Transverse colon (tissue), 4 donors: ENCODE measurements at places on chromosomes 2 and 18.

DNA sequence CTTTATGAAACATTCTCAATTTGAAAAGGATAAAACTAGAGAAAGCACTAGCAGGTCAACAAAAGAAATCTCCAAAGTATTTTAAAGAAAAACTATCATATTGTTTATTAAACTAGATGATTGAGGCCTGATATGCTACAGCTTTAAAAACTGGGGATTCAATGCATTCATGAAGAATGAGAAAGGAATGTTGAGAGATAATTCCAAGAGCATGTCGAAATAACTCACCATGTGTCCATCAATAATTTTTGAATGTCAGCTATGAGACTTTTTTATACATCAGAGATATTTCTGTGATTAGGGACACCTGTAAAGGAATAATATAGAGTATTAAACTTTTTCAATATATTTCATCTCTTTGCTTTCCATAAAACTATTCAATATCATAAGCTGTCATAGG, 376.9 kb upstream of the REG3G start:
- H3K27ac ChIP-seq, result no peak overlapping the region
- no peak for DNase-seq
- no peaks in the 10 kb centered on the region for H3K36me3 ChIP-seq

DNA sequence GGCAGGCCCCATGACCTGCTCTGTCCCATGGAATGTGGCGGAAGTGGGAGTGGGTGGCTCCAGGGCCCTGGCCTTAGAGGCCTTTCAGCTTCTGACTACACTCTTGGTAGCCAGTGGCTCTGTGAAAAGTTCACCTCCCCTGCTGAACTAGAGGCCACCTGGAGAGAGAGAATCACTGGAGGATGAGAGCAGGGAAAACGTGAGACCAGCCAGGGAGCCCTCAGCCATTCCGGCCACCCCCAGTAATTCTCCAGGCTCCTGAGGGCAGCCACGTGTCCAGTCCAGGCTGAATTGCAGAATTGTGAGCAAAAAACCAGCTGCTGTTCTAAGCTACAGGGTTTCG, 10.5 kb downstream of the COLEC12 start:
- no peak for DNase-seq
- H3K4me3 ChIP-seq, result no peak overlapping the region

DNA sequence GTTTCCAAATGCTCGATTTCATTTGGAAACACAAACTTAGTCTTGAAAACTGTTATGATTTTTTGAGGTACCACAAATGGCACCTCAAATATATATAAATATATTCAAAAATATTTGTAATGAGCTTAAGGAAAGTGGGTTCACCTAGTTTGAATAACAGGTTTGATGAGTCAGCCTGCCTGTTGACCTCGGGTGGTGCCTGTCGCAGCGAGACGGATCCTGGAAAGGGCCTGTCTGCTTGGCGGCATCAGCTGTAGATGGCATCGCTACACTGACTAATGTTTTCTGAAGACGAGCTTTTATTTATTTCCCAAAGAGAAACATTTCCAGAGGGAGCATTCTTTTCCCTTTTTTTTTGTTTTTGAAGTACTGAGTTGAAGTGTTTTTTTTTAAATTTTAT, 6.9 kb downstream of the ALLC start:
- H3K27me3 ChIP-seq, result no peaks in the 10 kb centered on the region
- no peak overlapping the region for H3K4me3 ChIP-seq
- no peak overlapping the region for H3K27ac ChIP-seq
- no peaks in the 10 kb centered on the region for H3K36me3 ChIP-seq

- DNase-seq, result no peak
- no peak overlapping the region for H3K4me3 ChIP-seq
- H3K4me1 ChIP-seq, result no peaks in the 10 kb centered on the region
- H3K36me3 ChIP-seq, result peaks cover 2% of the 10 kb centered on the region
- no peaks in the 10 kb centered on the region for H3K27me3 ChIP-seq
- no peak overlapping the region for H3K27ac ChIP-seq
Measured at GRCh38 chr2:201093573-201093972, 21.8 kb downstream of the NDUFB3 start.

GRCh38 chr2:150549381-150549780, 61.9 kb upstream of the RND3 start:
- no peaks in the 10 kb centered on the region for H3K36me3 ChIP-seq
- H3K4me1 ChIP-seq, result no peaks in the 10 kb centered on the region
- H3K27ac ChIP-seq, result no peak overlapping the region
- H3K4me3 ChIP-seq, result no peak overlapping the region
- no peaks in the 10 kb centered on the region for H3K27me3 ChIP-seq

DNA sequence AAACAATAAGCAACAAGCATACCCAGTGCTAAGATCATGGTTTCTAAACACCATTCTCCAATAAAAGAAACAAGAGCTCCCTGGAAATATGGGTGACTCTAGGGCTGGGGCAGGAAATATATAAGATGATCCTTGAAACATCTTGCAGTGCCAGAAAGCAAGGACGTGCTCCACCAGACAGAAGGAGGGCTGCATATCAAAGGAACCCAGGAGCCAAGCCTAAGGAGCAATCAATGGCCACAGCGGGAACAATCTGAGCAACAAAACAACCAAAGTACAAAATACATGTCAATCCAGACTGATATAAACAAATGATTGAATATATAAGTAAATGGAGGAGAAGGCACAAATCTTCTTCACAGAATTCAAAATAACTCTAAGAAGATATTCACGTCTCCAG, 10.1 kb downstream of the SPIRE1 start:
- no peak for DNase-seq
- H3K27me3 ChIP-seq, result no peaks in the 10 kb centered on the region
- no peaks in the 10 kb centered on the region for H3K36me3 ChIP-seq

GRCh38 chr18:30917651-30918050, 124.9 kb downstream of the DSC3 start:
- no peak overlapping the region for H3K27ac ChIP-seq
- no peak overlapping the region for H3K4me3 ChIP-seq
- H3K4me1 ChIP-seq, result no peaks in the 10 kb centered on the region

- H3K36me3 ChIP-seq, result no peaks in the 10 kb centered on the region
- no peaks in the 10 kb centered on the region for H3K27me3 ChIP-seq
- H3K4me3 ChIP-seq, result no peak overlapping the region
- H3K27ac ChIP-seq, result no peak overlapping the region
- no peak for DNase-seq
Measured at GRCh38 chr18:8212896-8213780, 396.1 kb upstream of the RAB12 start.

DNA sequence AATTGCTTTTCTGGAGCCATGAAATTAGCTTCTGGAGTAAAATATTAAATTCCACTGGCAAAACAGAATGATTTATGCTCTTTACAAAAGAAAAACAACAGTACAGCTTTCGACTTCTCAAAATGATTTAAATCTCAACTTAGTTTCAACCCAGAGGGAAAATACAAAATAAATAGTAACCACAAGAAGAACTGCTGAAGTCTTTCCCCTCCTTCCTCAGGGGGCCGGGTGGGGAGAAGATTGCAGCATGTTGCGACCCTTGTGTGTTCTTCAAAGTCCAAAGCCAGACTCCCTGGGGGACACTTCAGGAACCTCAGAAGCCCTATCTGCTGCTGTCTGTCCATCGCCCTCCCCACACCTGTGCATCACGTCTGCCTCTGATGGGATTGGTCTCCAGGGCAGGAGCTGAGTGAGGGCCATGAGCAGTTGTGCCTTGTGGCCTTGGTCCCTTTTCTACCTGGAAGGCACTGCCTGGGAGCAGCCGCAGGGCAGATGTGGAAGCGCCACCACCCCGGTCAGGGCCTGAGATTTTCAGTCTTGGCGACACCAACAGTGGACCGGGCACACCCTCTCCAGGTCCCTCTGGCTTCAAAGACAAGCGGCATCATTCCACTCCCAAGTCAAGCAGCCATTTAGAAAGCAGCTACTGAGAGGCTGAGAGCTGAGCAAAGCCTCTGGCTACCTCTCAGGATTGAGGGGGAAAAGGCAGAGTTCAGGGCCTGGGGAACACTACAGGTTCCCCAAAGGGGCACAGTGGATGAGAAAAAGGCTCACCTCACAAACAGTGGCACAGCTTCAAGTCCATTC, 210.1 kb upstream of the RAB6C start:
- no peaks in the 10 kb centered on the region for H3K36me3 ChIP-seq
- H3K27ac ChIP-seq, result no peak overlapping the region
- DNase-seq, result no peak
- H3K27me3 ChIP-seq, result peaks cover 4% of the 10 kb centered on the region

- H3K4me1 ChIP-seq, result no peaks in the 10 kb centered on the region
- no peaks in the 10 kb centered on the region for H3K36me3 ChIP-seq
- no peaks in the 10 kb centered on the region for H3K27me3 ChIP-seq
- no peak overlapping the region for H3K4me3 ChIP-seq
Measured at GRCh38 chr18:50783553-50783952, 36.3 kb downstream of the MRO start.

DNA sequence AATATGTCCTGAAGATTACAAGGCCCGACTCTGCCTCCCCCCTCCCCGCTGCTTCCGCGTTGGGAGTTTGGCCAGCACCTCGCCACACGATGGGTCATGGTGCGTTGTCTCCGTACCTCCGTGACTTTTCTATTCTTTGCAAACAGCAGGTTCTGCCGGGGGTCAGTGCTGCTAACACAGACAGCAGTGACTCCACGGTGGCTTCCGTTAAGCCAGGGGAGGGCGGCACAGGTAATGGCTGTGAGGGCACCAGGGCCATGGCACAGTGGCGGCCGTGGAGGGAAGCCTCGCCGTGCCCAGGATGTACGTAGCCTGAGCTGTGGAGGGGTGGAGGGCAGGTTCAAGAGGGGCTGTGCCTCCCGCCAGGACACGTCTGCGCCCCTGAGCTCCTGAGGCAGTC, 115.5 kb downstream of the NFATC1 start:
- peaks cover 20% of the 10 kb centered on the region for H3K4me1 ChIP-seq
- no peak overlapping the region for H3K27ac ChIP-seq
- DNase-seq, result peak; percentile 4
- no peak overlapping the region for H3K4me3 ChIP-seq
- peaks cover 13% of the 10 kb centered on the region for H3K27me3 ChIP-seq
- H3K36me3 ChIP-seq, result no peaks in the 10 kb centered on the region

- no peaks in the 10 kb centered on the region for H3K4me1 ChIP-seq
- no peak overlapping the region for H3K4me3 ChIP-seq
- no peak overlapping the region for H3K27ac ChIP-seq
- H3K36me3 ChIP-seq, result no peaks in the 10 kb centered on the region
- no peaks in the 10 kb centered on the region for H3K27me3 ChIP-seq
Measured at GRCh38 chr2:152432206-152432653, 97.3 kb downstream of the FMNL2 start.

- H3K4me1 ChIP-seq, result no peaks in the 10 kb centered on the region
- H3K36me3 ChIP-seq, result no peaks in the 10 kb centered on the region
- H3K27ac ChIP-seq, result no peak overlapping the region
- DNase-seq, result no peak
- no peak overlapping the region for H3K4me3 ChIP-seq
- no peaks in the 10 kb centered on the region for H3K27me3 ChIP-seq
Measured at GRCh38 chr2:136444323-136444722, 321.0 kb upstream of the THSD7B start.

DNA sequence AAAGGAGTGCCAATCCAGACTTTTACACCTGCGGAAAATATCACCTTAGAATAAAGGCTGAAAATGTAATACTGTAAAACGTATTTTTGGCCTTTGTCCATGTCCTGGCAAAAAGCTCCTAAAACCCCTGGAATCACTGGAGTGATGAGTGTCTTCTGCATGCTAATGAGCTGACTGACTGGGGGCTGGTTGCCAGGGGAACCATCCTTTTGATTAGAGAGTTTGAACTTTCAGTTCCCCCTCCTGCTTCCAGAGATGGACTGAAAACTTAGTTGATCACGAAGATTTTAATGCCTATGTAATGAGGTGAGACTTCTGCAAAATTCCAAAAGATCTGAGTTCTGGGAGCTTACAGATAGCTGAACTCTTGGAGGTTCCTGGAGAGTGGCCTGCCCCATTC, 20.5 kb downstream of the PUM2 start:
- no peaks in the 10 kb centered on the region for H3K36me3 ChIP-seq
- peaks cover 73% of the 10 kb centered on the region for H3K4me1 ChIP-seq
- DNase-seq, result no peak
- no peak overlapping the region for H3K27ac ChIP-seq
- H3K4me3 ChIP-seq, result no peak overlapping the region
- no peaks in the 10 kb centered on the region for H3K27me3 ChIP-seq

- no peaks in the 10 kb centered on the region for H3K4me1 ChIP-seq
- no peaks in the 10 kb centered on the region for H3K27me3 ChIP-seq
- H3K27ac ChIP-seq, result no peak overlapping the region
- H3K4me3 ChIP-seq, result no peak overlapping the region
Measured at GRCh38 chr2:23002234-23002633, 382.7 kb upstream of the KLHL29 start.

DNA sequence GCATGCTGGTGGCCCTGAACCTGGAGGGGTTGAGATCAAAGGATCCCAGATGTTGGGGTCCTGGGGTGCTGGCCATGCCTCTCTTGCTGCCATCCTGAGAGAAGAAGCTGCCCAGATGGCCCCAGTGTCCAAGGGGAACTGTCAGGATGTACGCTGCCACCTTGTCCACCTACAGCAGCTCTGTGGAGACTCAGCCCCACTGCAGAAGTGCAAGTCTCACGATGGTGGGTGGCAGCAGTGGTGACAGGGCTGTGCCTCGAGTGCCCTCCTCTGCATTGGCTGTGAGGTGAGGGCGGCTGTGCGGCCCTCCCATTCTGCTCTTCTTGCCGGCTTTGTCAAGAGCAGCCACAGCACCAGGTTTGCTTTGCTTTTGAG, 24.7 kb downstream of the ODC1 start:
- no peak overlapping the region for H3K27ac ChIP-seq
- no peak overlapping the region for H3K4me3 ChIP-seq
- no peaks in the 10 kb centered on the region for H3K27me3 ChIP-seq
- no peak for DNase-seq
- H3K36me3 ChIP-seq, result no peaks in the 10 kb centered on the region
